ENCODE measurements at places on chromosomes 5 and 9.

DNA sequence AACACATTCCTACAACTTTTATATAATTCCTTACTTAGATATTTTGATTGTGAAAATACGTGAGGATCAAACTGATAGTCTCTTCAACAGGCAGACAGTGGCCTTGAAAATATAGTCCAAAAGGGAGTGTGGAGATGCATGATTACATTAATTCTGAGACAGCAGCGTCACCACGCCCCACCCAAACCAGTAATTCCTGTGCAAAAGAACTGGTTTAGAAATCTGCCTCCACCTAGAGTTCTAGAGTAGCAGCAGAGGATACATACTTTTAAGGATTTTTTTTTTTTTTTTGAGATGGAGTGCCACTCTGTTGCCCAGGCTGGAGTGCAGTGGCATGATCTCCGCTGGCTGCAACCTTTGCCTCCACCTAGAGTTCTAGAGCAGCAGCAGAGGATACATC, 1.6 kb upstream of the TUT7 start:
- DNase-seq: no peak

- DNase-seq: no peak
Measured at GRCh38 chr5:179765400-179765799, 28.4 kb upstream of the LTC4S start.

DNA sequence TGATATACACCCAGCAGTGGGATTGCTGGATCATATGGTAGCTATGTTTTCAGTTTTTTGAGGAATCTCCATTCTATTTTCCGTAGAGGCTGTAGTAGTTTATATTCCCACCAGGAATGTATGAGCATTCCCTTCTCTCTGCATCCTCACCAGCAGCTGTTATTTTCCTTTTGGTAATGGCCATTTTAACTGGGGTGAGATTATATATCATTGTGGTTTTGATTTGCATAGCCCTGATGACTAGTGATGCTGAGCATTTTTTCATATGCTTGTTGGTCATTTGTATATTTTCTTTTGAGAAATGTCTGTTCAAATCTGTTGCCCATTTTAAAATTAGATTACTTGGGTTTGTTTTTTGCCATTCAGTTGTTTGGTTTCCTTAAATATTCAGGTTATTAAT, 11.2 kb upstream of the PPIC start:
- DNase-seq: no peak

DNA sequence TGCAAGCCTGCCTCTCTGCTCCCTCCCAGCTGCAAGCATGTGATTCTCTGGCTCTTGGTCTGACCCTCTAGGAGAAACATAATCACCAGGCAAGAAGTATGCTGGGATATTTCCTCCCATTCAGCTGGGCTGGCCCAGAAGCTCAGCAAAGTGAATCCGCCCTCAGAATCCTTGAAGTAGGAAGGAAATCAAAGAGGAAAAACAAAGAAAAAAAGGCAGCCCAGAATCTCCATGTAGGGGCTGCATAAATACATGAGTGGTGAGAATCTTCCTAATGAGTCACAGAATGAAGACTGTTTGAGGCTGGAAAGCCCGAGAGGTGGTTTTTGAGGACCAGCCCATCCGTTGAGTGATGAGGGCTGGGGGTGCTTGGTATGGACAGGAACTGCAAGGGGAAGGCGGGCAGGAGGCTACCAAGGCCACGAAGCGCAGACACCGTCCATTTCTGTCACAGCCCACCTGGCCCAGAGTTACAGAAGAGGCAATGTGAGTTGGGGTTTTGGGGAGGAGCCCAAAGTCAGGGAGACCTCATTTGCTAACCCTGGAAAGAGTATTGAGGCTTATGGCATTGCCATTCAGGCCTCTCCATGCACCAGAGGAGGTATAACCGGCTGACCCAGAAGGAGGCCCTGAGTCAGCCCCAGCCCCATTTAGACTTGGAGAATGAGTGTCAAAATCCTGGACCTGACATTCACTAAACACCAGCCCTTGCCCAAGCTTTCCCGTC, 33.4 kb upstream of the TGFBR1 start:
- DNase-seq: no peak

- no peak for DNase-seq
Measured at GRCh38 chr5:176535664-176536131, 1.5 kb downstream of the RNF44 start.

- no peak for DNase-seq
Measured at GRCh38 chr5:16548115-16548514, 68.7 kb downstream of the RETREG1 start.

DNA sequence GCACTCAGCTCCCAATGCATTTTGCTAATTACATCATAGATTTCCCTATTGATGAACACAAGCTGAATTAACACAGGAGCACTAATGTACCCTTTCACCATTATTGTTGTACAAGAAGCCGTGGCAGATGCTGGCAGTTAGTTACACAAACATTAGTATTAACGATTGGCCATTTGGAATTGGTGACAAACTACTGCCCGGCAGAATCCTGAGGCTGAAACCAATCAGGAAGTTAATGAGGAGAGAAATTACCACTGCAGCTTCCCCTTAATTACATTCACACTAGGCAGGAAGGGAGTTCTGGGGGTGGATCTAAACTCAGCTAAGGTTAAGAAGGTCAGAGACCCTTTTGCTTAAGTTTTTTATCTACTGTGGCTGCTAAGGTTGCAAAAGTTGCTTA, 9.6 kb upstream of the DMRT3 start:
- no peak for DNase-seq

DNA sequence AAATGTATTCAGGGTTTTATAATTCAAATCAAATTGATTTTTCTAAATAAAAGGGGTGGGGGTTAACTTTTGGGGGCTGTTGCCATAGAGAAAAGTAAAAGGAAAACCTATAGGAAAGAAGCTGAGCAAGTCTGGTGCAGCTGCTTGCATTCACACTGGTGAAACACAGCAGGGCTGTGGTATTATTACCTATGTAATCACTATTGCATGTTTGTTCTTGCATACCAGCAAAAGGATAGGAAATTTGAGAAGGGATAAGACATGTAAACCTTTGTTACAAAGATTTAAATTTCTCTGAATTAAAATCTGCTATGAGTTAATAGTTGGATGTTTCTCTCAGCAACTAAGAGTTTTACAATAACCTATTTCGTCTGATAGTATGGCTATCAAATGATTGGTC, 346.7 kb downstream of the EFNA5 start:
- no peak for DNase-seq

DNA sequence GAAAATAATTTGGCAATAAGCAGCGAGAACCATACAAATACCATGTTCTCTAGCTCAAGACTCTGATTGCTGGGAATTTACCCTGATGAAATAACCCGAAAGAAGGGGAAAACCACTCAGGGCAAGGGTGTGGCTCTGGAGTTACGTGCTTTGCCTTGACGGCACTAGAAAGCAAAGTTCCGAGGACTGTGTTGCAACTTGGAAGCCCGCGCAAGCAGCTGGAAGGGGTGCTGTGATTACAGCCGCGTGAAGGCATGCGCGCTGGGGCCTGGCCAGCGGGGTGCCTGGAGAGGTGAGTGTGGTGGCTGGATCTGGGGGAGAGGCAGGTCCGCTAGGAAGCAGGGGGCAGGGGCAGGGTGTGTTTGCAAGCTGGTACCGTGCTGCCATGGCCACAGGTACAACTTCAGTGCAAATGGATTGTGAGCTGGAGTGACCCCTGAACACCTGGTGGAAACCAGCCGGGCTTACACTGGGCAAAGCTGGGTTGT, 52.6 kb upstream of the CNOT6 start:
- DNase-seq: no peak
